ENCODE measurements at places on chromosomes 4 and X.
A peak's percentile ranks its signal among the peaks of the same experiment; 100 is the strongest.

DNA sequence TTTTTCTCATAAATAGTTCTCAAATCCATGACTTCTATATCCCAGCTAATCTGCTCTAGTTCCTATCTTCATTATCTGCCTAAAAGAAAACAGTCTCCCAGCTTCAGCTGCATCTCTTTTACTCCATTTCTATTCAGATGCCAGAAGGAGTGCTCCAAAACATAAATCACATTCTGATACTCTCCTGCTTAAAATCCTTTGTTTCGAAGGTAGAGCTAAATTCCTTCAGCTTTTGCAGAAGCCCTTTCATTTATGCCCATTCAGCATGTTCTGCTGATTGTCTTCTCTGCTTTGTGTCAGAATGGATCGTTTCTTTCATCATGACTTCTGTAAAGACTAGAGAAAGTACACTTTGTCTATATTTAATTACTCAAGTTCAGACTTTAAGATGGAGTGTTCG lies 440.1 kb upstream of the SMIM31 start:
- DNase-seq, result no peak

DNA sequence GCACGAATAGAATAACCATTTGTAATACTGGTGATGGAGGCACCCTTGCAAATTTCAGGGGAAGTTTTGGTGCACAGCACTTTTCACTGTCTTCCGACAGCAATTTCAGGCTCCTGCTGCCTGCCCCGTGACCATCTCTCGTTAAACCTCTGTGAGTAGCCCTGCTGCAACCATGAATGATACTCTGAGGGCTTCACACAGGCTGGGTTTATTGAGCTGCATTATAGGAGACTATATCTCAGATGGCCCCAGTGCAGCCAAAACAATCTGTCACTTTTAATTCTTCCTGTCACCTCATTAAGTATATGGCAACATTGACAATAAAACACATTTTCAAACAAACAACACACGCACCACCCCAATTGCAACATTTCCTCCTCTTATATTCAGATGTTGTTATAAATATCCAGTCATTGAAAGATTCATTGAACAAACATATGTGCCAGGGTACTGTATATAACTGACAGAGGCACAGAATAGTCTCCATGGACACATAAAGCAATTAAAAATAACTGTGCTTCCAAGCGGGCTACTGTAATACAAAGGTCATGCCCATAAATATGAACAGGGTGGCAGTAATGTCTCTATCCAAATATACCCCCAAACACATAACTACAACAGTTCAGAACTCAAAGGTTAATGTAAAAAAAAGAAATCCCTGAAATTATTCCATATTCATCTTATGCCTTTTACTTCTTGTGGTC lies 477.0 kb downstream of the GBA3 start:
- no peak for DNase-seq

GRCh38 chr4:38667085-38667893 lies 3.3 kb downstream of the KLF3 start:
- peak; percentile 66 for DNase-seq

- no peak for DNase-seq
Observed at GRCh38 chr4:4853921-4854648, 5.4 kb upstream of the MSX1 start.

GRCh38 chr4:77990904-77991358 lies 66.2 kb upstream of the FRAS1 start:
- DNase-seq, result no peak

DNA sequence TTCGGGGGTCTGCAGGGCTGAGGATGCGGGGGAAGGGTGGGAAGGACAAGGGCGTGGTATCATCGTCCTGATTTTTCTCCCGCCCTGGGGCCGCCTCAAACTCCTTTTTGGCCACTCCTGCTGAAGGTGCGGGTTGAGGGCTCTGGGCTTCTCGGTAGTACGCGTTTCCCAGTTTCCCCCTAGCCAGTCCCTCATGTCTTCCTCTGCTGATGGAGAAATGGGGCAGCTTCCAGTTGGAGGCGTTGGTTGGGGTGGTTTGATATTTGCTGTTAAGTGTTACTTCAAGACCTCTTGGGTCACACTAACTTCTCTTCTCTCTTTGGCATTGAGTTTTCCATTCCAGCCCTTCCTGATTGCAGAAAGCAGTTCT lies 482 bp downstream of the GSTCD start:
- peak; percentile 1 for DNase-seq

GRCh38 chr4:73053076-73053475 lies 16.4 kb downstream of the COX18 start:
- no peak for DNase-seq

- no peak for DNase-seq
Observed at GRCh38 chrX:123206176-123206575, 22.1 kb downstream of the GRIA3 start.

- DNase-seq, result no peak
Observed at GRCh38 chr4:172202480-172203076, 389.4 kb downstream of the GALNTL6 start.

DNA sequence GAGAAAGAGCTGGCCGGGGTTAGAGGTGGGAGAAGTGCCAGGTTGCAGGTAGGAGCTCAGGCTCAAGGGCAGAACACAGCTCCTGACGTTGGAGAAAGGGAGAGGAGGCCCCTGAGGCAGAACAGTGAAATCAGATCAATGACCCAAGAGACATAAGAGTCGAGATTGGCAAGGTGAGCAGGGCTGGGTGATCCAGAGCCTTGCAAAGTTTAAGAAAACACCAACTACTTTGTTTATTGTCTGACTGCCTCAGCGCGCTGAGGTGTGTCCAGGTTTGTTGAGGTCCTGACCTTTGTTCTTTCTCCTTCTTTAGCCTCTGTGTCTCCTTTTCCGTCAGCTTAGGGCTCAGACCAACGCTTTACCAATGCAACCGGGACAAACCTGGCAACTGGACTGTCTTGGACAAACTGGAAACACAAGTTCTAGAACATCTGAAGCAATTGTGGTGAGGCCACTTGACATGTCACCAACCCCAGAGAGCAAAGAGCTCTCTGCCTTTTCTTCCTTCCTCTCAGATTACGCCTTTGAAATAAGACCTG lies 28.3 kb downstream of the CHRNA9 start:
- no peak for DNase-seq

DNA sequence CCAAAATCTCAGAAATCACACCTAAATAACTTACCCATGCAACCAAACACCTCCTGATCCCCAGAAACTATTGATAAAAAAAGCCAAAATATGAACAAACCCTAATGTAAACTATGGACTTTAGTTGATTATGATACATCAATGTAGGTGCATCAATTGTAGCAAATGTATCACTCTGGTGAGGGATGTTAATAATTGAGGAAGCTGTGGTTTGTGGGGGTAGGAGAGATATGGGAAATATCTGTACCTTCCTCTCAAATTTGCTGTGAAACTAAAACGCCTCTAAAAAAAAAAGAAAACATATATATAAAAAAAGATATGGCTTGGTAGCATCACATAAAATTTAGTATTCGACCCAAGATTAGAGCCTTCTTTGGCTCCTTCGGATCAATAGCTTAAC lies 144.3 kb upstream of the CPEB2 start:
- no peak for DNase-seq

DNA sequence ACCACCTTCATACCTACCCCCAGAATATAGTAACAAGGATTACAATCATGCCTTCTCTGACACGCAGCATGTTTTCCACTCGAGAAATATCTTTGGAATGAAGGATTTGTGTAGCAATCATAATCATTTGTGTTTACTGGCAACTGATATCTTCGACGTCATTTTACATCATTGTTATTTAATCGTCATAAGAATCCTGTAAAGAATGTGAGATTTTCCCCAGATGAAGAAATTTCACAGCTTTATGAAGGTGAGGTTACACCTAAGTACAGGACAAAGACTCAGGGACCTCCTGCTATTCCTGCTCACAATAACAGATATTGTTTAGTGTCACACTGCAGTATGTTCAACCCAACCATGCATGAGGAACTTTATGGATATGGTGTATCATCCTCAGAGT lies 198.2 kb upstream of the LDB2 start:
- DNase-seq, result no peak

- DNase-seq, result no peak
Observed at GRCh38 chr4:156084373-156084772, 130.7 kb upstream of the CTSO start.

GRCh38 chr4:55321707-55322264 lies 24.3 kb upstream of the SRD5A3 start:
- peak; percentile 6 for DNase-seq

- no peak for DNase-seq
Observed at GRCh38 chrX:19824603-19825002, 62.8 kb downstream of the SH3KBP1 start.

DNA sequence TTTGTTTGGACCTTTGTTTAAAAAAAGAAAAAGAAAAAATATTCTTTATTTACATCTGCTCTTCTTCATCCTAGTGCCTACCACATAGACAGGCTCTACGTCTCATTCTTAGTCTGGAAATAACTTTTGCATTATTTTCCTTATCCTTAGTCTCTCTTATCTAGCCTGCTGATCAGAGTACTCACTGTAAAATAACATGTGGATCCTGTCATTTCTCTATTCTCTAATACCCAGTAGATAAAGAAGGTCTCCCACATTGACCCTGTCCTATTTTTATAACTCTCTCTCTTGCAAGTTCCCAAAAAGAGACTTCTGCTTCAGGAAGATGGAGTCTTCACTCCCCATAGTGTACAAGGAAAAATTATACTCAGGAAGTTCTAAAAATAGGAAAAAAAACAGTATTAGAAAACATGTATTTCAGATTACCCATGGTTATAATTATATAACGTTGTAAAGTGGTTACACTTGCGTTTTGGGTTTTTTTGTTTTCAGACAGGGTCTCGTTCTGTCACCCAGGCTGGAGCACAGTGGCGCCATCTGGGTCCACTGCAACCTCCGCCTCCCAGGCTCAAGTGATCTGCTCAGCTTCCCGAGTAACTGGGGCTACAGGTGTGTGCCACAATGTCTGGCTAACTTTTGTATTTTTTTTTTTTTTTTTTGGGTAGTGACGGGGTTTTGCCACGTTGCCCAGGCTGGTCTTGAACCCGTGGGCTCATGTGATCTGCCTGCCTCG lies 23.8 kb downstream of the ZFX start:
- no peak for DNase-seq

DNA sequence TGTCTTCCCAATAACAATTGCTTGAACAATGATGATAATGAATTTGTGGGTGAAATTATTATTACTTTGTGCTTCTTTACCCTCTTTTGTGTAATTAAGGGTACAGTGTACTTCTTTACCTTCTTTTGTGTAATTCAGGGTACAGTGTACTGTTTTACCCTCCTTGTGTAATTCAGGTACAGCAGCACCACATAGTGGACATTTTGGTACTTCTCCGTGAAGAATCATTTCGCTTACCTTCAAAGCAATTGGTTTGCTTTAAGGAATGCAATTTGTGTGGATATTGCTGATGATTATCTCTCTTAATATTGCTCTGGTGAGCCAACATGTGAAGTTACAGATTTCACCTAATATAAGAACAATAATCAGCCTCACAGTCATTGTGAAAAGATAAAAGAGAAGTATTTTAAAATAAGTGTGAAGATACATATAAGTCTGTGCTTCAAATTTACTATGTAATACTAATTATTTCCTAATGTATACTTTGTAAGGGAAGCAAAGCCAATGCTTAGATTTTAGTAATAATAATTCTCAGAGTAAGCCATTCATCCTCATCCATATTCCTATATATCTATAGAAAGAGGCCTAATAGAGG lies 27.2 kb upstream of the SEC24B start:
- DNase-seq, result peak; percentile 42

- no peak for DNase-seq
Observed at GRCh38 chr4:26069218-26069617, 155.2 kb downstream of the SMIM20 start.

DNA sequence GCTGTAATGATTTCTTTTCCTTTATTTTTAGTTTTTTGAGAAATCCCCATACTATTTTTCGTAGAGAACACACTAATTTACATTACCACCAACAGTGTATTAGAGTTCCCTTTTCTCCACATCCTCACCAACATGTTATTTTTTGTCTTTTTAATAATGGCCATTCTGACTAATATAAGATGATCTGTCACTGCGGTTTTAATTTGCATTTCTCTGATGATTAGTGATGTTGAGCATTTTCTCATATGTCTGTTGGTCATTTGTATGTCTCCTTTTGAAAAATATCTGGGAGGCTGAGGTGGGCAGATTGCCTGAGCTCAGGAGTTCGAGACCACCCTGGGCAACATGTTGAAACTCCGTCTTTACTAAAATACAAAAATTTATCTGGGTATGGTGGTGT lies 30.2 kb downstream of the SPINK2 start:
- no peak for DNase-seq

DNA sequence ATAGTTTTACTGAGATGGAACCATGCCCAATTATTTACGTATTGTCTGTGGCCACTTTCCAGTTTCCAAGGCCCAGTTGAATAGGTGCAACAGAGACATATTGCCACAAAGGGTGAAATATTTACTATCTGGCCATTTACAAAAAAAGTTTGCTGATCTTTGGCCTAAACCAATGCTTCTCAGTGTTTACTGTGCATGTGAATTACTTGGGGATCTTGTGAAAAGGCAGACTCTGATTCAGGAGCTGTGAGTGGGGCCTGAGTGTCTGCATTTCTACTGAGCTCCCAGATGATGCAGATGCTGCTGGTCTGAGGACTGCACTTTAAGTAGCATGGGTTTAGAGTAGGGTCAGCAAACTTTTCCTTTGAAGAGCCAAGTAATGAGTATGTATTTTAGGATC lies 94.1 kb upstream of the PDE5A start:
- no peak for DNase-seq

DNA sequence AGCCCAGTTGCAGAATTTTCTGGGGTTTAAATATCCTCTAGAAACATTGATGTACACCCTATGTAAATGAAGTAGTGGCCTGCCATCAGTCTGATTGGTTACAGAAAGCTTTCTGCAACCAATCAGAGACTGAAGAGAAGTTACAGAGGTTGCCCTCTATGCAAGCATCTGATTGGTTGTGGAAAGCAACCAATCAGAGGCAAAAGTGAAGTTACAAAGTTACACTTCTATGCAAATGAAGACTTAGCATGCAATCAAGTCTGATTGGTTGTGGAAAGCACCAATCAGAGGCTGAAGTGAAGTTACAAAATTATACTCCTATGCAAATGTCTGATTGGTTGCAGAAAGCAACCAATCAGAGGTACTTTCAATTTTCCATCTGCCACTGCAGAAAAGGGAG lies 51.9 kb upstream of the USP9X start:
- DNase-seq, result no peak

GRCh38 chr4:91751961-91752360 lies 551.8 kb upstream of the GRID2 start:
- no peak for DNase-seq

DNA sequence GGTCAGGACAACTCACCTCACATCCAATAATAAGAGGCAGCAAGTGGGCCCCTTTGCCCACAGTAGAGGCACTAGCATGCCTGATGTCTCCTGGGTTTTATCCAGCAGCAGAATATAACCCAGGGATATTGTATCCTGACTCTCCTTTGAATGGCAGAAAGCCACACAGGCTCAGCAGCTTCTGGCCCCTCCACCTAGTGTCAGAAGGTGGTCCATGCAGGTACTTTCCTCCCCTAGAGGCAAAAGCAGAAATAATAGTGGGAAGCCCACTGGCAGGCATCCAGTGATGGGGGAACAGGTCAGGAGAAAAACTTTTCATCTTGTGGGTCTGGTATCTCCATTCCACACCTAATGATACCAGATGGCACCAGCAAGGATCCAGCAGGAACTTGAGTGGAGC lies 75.5 kb upstream of the IRS4 start:
- no peak for DNase-seq
